CD4-positive, alpha-beta T cell treated with Interleukin-21 for 1 hour (primary cell): ENCODE measurements at places on chromosomes 3 and 15.

- DNase-seq = no peak
Measured at GRCh38 chr15:89851673-89852341, 37.2 kb upstream of the ANPEP start.

DNA sequence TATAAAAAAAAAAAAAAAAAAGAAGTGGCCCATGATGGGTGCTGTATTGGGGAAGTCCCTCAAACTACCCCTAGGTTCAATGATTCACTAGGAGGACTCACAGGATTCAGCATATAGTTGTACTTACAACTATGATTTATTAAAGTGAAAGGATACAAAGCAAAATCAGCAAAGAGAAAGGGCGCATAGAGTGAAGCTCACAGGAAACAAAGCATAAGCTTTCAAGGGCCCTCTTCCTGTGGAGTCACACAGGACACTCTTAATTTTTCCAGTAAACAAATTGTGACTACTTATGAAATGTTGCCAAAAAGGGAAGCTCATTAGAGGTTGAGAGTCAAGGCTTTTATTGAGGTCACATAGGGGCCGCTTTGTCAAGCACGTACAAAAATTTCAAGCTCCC lies 153.7 kb upstream of the GAP43 start:
- DNase-seq = no peak

GRCh38 chr3:8532251-8532871 lies 30.7 kb downstream of the LMCD1 start:
- no peak for DNase-seq

DNA sequence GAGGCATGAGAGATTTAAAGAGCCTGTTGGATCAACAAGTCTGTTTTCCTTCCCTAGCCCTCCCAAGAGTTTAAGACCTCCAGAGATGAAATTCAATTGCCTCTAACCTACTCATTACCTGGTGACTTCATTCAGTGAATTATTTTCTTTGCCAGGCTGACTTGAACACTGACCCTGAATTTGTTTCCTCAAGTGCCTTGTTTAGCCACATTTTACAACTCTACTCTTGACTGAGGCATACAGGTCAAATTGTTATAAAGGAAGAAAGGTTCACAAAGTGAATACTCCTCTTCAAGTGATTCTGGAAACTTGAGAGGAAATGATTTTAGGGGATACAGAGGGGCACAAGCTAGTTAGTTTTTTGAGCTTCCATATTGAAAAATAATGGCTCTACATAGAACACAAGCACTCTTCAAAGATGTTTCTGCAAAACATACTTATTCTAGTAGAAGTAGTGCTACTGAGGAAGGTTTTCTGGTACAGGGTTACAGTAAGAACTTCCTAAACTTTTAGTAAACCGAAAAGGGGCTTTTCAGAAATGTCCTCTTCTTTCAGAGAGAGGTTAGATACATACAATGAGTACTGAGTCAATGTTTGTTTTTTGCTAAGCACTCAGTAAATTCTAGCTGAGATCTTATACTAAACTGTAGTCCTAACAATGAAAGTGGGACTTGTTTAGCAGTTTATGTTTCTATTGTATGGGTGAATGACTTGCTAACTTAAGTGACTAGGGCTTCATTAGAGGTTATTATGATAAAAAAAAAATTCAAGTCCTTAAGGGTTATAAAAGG lies 137.4 kb upstream of the SATB1 start:
- no peak for DNase-seq

GRCh38 chr3:113194823-113195401 lies 16.4 kb upstream of the BOC start:
- DNase-seq = no peak

DNA sequence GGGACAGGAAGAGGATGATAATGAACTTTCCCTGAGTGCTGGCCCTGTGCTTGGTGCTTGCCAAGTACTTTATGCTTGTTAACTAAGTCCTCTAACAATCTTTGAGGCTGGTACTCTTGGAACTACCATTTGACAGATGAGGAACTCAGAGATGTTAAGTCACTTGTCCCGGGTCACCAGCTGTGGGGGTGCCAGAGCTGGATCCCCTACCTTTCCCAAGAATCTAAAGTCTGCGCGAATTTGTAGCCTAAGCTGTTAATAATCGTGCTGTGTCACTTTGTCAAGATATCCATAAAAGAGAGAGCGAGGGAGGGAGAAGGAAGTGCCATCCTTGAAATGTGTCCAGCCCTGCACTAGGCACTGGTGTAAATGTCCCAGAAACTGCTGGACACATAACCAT lies 19.0 kb upstream of the ACOX2 start:
- no peak for DNase-seq

DNA sequence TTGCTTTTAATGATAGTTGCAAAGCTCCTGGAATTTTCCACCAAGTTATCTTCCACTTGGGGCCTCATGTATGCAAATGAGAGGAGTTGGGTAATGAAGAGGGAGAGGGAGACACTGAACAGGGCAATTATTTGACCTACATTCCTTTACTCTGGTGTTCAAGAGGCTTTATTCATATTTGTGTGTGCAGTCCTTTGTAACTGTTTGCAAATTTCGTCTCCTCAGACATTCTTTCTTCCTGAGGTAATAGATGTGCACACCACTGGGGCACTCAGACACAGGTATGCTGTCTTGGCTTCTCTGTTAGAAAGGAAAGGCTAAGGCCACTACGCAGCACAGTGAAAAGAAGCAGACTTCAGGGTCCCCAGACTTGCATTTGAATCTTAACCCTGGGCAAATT lies 189.7 kb upstream of the IL12A start:
- DNase-seq = no peak

- DNase-seq = no peak
Measured at GRCh38 chr15:70116317-70116716, 18.6 kb upstream of the TLE3 start.

DNA sequence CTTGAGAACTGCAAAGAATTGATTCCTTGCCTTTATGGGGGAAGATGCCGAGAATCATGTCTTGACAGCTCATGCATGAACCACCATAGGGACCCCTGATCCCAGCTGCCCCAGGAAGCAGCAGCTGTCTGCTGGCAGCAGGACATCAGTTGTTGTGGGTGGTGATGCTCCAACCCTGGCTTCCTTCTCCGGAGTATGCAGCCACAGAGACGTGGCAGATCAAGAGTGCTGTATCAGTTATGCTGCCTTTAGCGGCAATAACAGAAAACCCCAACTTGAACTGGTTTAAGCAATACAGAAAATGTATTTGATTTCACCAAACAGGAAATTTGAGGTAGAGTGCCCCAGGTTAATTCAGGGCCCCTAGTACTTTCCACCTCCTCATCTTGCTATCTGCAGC lies 92.2 kb upstream of the TNFAIP8L3 start:
- DNase-seq = no peak

DNA sequence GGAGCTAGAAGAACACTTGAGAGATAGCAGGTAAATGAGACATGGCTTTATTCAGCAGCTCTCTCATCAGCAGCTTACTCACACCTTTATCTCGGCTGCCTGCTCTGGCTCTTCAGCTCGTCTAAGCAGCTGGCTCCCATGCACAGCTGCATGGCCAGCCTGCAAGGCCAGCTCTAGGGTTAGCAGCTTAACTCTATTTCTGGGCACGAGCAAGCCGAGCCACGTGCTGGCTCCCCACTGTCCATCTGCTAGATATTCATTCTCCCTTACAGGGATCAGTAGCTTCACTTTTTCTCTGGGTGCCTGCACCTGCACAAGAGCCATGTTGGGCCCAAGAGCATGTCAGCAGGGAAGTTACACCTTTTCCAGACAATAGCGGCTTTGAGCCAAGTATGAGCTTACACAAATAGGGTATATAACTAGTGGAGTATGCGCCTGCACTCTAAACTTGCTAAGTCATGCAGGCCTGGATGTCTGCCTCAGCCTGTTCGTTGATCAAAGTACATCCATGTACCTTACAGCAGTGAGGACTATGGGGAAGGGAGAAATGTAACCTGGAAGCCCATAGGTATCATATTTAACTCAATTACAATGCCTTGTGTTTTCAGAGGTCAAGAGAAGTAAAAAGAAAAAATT lies 174.9 kb upstream of the SNTN start:
- no peak for DNase-seq

DNA sequence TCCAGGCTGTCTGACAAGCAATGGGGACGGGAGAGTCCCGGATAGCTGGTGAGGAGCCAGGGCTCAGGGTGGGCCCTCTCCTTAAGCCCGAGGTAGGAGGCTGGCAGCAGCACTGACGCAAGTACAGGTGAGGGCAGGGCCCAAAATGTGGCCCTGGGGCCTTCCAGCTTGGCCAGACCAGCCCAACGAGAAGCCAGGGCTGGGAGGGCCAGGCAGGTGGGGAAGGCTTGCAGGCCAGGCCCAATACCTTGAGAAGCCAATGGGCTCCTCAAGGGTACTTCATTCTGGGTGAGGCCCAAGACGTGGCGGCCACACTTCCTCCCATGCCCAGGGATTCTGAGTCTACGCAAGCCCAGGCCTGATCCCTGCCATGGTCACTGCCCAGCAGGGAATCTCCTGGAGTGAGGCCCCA lies 37.2 kb downstream of the AMOTL2 start:
- DNase-seq = no peak

DNA sequence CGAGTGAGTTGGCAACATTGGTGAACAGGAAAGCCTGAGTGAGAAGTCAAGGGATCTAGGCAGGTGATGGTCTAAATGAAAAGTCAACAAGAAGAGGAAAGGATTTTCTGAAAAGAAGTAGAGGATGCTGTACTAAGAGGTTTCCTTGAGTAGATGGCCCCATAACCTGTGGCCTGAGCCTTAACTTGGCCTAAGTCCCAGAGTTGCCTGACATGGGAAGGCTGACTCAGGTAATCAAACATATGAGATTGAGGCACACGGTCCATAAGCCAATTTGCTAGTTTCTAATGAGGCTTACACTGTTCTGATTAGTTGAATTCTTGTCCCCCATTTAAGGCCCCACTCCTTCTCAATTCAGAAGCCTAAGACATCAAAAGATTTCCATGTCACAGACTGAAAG lies 262.5 kb upstream of the LMCD1 start:
- DNase-seq = no peak

DNA sequence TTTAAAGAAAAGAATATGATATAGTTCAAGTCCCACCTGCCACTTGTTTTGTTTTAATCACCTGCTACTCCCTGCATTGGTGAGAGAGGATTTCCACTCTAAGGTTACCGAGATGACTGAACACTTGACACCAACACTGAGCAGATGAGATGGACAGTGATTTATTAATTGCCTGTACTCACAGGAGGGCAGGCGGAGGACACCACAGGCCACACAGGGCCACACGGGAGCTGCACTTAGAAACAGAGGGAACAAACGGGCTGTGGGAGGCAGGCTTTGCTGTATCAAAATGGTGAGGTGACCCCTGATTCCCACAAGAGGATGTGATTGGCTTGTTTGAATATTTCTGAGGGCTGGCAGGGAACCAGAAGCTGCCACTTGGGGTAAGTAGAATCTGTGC lies 10.8 kb downstream of the MINAR1 start:
- no peak for DNase-seq

DNA sequence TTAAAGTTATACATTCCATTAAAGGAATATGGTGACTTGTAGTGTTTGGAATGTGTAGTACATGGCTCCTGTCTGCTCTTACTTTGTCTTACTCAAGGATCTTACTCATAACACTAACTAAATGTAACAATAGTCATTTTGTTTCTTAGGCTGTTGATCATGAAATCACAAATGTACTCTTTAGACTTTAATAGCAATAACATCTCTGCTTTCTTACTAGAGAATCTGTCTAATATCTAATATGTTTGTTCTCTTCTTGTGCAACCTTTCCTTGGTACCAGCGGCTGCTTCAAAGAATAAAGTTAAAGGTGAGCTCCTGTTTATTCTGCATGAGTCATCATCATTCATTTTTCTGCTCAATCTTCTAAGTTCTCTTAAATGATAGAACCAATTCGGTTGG lies 767.5 kb downstream of the CADM2 start:
- DNase-seq = no peak

GRCh38 chr3:65540666-65541065 lies 498.1 kb downstream of the MAGI1 start:
- no peak for DNase-seq

GRCh38 chr3:23806534-23807423 lies 1.0 kb downstream of the UBE2E1 start:
- peak; percentile 17 for DNase-seq

DNA sequence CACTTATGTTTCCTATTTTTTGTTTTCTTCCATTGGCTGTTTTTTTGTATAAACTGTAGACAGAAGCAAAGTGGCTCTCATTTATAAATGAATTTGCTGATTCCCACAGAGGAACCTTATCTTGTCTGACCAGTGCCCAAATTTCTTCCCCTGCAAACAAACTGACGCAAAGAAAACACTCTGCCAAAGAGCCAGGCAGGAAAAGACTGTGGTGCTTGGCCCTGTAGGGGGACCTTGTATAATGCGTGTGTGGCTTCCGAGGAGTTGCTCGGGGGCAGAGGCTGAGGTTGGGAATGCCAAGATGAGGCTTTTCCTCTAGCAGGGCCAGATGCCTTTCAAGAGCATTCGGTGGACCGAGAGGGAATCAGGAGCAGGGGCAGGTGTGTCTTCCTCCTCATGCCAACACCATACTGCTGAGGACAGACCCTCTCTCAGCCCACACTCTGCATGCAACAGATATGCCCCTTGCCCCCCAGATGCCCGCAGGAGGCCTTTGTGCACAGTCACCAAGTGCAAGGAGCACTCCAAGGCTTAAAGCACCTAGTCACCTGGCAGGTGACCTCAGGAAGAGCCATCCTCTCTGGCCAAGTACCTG lies 104.3 kb upstream of the ABHD17C start:
- DNase-seq = no peak

DNA sequence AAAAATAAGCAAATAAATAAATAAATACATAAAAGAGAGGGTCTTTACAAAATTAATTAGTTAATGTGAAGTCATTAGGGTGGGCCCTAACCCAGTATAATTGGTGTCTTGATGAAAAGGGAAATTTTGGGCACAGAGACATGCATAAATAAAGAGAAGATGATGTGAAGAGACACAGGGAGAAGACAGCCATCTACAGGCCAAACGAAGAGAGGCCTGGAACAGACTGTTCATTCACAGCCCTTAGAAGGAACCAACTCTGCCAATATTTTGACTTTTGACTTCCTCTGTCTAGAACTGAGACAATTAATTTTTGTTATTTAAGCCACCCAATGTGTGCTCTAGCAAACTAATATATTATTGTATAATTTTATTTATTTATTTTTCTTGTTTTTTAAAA lies 29.6 kb upstream of the SELENOK start:
- DNase-seq = peak; percentile 17

DNA sequence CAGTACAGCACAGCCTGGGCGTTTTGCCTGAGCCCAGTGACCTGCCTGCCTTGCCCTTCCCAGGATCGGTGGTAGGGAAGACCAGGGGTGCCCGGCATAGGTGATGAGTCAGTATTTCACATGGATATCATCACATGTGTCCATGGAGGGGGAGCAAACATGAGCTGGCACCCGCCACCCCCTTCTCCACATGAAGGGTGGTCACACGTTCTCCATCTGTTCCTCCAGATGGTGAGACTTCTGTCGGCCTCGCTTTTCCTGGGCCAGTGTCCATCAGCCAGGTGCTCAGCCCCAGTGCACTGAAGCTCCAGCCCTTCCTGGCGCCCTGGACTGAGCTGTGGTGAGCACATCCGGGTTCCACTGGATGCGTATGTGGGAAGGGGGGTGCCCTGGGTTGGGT lies 208.4 kb downstream of the UBE3A start:
- DNase-seq = no peak

GRCh38 chr3:158658889-158659288 lies 13.6 kb downstream of the LXN start:
- DNase-seq = no peak

GRCh38 chr3:99645277-99646106 lies 7.1 kb downstream of the COL8A1 start:
- no peak for DNase-seq

GRCh38 chr15:60184579-60184978 lies 180.5 kb downstream of the FOXB1 start:
- DNase-seq = no peak

GRCh38 chr3:78257951-78258530 lies 1218.1 kb downstream of the ROBO2 start:
- no peak for DNase-seq
